ENCODE measurements at places on chromosomes 16 and 17.

DNA sequence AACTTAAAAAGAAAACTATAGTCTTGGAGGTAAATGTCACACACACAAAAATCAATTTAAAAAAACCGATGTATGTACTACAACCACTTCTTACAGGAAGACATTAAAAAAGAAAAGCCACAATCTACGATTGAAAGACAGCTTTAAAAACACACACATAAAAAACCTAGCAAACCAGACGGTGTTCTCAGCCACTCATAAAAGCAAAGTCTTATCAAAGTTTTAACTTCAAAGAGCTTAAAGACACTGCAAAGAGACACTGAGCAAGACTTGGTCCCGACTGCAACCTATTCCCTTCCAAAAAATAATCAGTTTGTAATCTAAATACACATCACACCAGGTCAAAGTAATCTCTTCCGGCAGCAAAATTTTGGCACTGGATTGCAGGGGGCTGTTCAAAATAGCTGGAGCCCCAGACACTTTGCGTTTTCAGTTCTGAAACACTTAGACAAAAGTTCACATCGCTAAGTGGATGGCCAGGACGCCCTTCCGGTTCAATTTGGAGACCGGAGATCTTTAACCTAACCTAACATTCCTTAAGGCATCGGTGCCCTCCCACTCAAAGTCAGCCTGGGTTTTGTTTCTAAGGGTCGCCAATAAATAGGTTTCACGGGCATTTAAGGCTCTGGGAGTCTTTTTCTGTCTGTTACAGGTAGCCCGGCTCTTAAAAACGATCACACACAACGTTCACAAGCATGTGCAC is 2.6 kb downstream of the ZCCHC14 start:
- DNase-seq, result no peak

DNA sequence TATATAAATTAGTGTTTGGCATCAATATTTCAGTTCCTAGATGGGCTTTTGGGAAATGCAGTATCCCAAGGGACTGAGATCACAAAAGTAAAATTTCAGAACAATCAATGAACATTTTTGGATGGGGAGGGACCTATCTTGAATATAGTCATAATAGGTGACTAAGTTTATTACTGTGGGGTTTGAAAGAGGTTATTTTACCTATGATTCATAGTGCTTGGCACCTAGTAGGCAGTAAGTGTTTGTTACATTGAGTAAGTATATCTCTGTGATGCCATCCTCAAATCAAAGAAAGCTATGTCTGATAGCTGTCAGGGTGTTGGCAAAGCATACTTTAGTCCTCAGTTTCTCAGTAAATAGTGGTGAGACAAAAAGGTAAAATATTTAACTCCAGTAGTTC is 36.9 kb downstream of the ZNF207 start:
- no peak for DNase-seq

DNA sequence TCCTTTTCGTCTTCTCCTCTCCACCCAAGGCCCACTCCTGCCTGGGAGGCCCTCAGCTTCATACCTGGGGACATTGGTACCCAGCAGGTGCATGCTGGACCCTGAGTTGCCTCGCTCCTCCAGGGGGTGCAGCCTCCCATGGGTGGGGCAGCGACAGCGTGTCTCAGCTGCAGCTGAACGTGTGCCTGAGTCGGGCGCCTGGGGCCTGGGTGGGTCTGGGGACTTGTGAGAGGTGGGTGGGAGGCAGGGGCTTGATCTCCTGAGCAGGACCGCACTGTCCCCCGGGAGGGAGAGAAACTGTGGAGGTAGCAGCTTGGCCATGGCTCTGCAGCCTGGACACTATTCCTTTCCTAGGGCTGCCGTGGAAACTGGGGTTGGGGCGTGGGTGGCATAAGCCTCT is 24.8 kb upstream of the ENGASE start:
- DNase-seq, result no peak

DNA sequence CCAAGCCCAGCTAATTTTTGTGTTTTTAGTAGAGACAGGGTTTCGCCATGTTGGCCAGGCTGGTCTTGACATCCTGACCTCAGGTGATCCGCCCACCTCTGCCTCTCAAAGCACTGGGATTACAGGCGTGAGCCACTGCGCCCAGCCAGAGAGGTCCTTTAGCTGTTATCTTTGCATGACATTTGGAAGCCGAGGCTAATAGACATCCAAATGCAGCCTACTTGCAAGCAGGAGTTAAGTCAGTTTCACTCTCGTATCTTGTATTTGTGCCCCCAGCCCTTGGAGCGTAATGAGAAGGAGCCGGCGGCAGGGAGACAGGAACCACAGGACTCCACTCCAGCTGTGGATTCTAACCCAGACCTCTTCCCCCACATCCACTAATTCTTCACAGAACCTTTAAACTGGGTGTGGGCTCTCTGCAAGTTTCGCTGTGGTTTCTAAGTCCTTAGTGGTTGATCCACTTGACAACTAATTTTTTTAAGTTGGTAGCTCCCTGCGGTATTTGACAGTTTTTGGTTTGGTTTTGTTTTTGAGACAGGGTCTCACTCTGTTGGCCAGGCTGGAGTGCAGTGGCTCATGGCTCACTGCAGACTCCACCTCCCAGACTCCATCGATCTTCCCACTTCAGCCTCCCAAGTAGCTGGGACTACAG is 3.1 kb upstream of the CYTH1 start:
- DNase-seq, result no peak

GRCh38 chr17:36136439-36136838 is 32.8 kb downstream of the CCL4 start:
- no peak for DNase-seq

DNA sequence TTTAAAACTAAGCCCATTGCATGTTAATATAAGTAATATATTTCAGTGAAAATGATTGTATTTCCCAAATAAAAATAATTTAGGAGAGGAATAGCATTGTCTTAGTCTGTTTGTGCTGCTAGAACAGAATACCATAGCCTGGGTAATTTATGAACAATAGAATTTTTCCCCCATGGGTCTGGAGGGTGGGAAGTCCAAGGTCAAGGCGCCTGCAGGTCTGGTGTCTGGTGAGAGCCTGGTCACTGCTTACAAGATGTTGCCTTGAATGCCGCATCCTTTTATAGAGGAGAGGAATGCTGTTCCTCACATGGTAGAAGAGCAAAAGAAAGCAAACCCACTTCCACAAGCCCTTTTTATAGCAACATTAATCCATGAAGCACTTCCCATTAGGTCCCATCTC is 161.3 kb upstream of the ZFHX3 start:
- no peak for DNase-seq

GRCh38 chr16:60553090-60553757 is 1483.0 kb downstream of the CDH8 start:
- no peak for DNase-seq

GRCh38 chr17:74149597-74150427 is 53.7 kb upstream of the RPL38 start:
- no peak for DNase-seq

DNA sequence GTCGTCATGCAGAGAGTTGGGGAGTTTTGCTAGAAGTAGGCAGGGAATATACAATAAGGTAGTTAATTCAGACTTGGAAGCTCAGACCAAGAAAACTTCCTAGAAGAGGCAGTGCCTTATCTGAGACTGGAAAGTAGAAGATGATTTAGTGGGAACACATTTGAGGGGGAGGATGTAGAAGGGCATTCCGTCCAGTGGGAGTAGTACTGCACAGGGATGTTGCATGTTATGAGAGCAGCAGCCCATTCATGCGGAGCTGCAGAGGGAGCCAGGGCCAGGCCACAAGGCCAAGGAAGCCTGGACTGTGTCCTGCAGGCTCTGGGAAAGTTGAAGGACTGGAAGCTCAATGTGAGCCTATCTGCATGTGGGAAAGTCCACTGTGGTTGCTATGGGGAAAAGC is 344.5 kb upstream of the EEF2KMT start:
- no peak for DNase-seq

- no peak for DNase-seq
Observed at GRCh38 chr16:53971616-53972015, 267.7 kb downstream of the FTO start.

- DNase-seq, result no peak
Observed at GRCh38 chr17:59676716-59677115, 30.5 kb downstream of the PTRH2 start.

DNA sequence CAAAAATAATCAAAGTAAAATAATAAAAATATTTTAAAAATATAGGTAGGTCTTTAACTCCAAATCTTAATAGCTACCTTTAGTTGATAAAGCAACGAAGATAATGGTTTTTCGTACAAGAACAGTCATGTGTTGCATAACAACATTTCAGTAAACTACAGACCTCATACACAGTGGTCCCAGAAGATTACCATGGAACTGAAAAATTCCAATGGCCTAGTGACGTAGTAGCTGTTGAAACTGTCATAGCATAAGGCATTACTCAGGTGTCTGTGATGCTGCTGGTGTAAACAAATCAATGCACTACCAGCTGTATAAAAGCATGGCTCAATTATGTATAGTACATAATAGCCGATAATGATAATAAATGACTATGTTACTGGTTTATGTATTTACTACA is 43.9 kb downstream of the CREBBP start:
- no peak for DNase-seq

- no peak for DNase-seq
Observed at GRCh38 chr16:68200088-68200783, 35.7 kb downstream of the ESRP2 start.

DNA sequence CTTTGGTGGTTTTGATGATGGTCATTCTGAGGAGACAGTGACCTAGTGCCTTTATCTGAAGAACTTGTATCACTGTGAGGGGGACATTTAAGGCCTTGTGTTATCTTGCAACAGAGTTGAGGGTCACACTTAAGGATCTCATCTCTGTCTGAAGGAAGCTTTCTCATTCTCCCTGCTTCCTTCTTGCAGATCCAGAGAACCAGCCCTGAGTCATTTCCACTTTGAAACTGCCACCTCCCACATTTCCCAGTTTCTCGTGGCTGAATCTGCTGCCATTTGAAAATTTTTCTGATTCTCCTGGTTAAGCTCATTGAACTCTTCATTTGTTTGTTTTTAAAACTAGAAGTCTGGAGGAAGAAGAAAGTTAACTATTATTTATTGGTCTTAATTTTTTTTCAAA is 190.2 kb upstream of the CDH11 start:
- no peak for DNase-seq

Data from GDM1 (cell line).